ENCODE measurements at places on chromosomes 5 and 9.

DNA sequence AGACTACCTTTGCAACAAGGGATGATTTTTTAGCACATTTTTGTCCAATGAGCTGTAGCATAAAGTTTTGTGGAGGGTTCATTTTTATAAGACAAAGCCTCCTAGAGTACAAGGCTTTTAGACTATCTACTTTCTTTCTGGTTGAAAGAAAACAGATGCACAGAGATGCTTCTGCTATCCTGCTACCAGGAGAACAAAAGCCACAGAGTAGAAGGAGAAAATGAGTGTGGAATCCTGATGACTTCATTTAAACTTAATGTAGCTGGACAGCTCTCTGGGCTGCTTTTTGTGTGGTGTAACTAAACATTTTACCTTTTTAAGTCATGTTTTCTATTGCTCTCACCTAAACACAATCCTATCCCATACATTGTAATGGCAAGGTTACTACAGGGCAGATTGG lies 1009.4 kb downstream of the TLE1 start:
- DNase-seq: no peak

DNA sequence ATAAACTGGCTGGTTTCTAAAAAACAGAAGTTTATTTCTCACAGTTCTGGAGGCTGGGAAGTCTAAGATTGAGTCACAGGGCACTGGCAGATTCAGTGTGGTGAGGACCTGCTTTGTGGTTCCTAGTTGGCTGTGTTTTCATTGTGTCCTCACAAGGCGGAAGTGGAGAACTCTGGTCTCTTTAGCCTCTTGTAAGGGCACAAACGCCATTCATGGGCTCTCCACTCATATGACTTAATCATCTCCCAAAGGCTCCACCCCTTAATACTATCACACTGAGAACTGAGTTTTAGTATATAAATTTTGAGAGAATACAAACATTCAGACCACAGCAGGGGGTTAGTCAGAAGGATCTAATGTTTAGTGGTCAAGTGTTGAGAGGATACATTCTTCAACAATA lies 208.2 kb downstream of the SEC61B start:
- no peak for DNase-seq

- DNase-seq: no peak
Observed at GRCh38 chr5:124232515-124232914, 513.9 kb downstream of the ZNF608 start.

- DNase-seq: no peak
Observed at GRCh38 chr5:59725392-59725767, 168.1 kb downstream of the PDE4D start.

GRCh38 chr9:78026416-78026815 lies 5.2 kb downstream of the GNAQ start:
- DNase-seq: no peak

- DNase-seq: no peak
Observed at GRCh38 chr5:168607946-168608345, 28.8 kb upstream of the PANK3 start.

- no peak for DNase-seq
Observed at GRCh38 chr5:165420493-165420892, 1915.1 kb downstream of the MAT2B start.

GRCh38 chr9:71984831-71985281 lies 73.4 kb downstream of the C9orf85 start:
- no peak for DNase-seq

GRCh38 chr5:56881571-56881970 lies 27.8 kb upstream of the SETD9 start:
- no peak for DNase-seq

DNA sequence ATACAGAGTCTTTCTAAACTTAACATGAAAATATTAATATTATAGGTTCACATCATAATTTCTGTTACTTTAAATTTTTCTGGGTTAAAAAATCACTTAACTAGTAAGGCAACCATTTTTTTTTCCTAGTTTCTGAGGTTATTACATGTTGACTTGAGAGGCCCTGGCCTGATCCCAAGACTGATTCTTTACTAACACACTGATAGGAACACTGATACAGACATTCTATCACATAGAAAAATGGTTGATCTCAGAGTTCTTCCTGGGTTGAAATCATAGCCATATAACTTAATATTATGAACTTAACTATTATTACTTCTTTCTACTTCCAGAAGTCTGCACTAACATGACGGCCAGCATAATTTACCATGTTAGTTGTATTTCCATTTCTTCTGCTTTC lies 43.0 kb downstream of the AP3S1 start:
- DNase-seq: no peak

DNA sequence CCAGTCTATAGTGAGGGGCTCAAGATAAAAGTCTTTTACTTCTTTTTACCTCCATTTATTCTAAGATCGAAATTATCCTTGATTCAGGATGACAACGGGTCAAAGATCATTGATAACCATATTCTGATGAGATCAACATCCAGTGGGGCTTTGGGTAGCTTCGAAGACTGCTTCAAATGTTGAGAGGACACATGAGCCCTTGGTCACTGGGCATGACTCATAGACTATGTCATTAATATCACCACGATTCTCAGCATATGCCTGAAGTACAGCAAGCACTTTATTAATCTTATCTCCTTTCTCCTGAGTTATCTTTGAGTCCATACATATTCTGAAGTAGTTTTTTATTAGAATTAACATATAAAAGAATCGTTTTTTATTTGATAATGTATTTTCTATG lies 117.1 kb upstream of the DAB2 start:
- DNase-seq: no peak
